ENCODE measurements at places on chromosomes 4 and X.

DNA sequence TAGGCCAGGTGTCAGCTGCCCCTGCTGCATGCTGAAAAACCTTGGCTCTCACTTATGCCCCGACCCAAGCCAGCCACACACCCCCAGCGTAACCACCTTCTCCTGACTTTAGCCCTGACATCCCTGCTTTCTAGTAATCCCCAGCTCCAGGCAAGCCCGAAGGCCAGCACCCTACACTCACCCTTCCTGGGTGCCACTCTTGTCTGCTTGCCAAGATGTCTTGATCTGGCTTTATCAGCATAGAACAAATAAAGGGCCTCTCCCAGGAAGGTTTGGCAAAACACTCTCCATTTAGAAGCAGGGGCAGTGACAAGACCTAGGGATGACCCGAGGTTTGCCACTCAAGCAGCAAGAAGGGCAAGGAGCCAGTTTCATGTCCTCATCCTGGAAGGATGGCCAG is 6.8 kb upstream of the MAP9 start:
- DNase-seq: peak; percentile 15

DNA sequence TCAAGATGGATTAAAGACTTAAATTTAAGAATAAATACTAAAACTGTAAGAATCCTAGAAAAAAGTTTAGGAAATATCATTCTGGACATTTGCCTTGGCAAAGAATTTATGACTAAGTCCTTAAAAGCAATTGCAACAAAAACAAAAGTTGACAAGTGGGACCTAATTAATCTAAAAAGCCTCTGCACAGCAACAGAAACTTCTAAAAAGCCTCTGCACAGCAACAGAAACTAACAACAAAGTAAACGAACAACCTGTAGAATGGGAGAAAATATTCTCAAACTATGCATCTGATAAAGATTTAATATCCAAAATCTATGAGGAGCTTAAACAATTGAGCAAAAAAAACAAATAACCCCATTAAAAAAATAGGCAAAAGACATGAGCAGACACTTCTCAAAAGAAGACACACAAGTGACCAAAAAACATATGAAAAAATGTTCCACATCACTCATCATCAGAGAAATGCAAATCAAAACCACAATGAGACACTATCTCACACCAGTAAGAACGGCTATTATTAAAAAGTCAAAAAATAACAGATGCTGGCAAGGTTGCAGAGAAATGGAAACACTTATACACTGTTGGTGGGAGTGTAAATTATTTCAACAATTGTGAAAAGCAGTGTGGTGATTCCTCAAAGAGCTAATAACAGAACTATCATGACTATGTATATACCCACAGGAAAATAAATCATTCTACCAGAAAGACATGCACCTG is 5.5 kb upstream of the OPRPN start:
- no peak for DNase-seq

DNA sequence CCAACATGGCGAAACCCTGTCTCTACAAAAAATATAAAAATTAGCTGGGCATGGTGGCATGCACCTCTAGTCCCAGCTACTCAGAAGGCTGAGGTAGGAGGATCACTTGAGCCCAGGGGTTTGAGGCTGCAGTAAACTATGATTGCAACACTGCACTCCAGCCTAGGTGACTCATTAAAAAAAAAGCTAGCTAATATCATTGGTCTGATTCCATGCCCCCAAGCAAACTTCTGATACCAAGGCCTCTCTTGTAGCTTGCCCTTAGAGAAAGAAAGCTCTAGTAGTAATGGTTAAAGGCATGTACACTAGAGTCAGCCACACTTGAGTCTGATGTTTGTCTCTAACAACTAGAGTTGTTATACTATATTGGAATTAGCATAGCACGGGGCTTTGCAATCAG is 32.6 kb upstream of the PHF8 start:
- DNase-seq: no peak

DNA sequence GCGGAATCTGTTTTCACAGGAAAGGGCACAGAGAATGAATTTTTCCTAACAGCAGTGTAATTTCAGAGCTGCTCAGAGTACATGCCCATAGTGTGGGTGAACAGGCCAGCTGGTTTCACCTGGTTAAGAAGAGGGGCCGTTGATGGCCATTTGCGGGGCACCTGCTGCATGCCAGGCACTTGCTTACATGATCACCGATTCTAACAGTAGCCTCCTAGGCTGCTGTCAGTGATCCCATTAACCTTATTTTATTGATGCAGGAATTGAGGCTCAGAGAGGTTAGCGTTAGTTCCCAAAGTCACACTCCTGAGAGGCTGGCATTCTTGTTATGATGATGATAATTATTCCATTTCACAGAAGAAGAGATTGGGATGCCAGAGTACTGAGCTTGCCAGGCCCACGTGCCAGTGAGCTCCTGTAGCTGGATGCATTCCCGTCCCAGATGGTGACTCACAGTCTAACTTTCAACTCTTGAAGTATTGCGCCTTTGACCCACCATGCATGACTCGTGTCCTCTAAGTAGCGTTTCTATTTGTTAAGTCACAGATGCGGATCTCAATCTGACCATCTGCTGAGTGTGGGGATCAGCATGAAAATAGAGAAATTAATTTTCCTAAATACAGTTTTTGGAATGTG is 76.5 kb downstream of the PSAPL1 start:
- DNase-seq: peak; percentile 59

DNA sequence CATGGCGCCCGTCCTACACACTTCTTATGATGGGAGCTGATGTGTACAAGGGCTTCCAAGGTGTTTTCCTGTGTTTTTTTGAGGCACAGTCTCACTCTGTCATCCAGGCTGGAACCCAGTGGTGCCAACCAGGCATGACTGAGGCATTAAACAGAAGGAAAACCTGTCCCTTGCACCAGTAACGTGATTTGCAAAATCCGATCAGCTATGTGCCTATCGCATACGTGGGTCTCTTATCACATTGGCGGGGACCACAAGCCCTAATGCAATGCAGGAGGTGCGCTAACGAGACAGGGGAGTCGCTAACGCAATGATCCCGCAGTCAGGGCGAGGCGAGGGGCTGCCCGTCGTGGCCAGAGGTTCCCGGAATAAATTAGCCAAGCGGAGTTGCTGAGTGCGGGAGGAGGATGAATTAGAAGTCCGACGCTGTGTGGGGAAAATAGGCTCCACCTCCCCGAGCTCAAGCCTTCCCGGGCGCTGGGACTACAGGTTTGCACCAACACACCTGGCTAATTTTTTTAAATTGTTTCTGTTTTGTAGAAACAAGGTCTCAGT is 162.7 kb downstream of the SHOX start:
- no peak for DNase-seq

GRCh38 chr4:74840936-74841509 is 46.7 kb upstream of the BTC start:
- peak; percentile 15 for DNase-seq

GRCh38 chr4:167136270-167136669 is 98.0 kb downstream of the SPOCK3 start:
- DNase-seq: no peak

DNA sequence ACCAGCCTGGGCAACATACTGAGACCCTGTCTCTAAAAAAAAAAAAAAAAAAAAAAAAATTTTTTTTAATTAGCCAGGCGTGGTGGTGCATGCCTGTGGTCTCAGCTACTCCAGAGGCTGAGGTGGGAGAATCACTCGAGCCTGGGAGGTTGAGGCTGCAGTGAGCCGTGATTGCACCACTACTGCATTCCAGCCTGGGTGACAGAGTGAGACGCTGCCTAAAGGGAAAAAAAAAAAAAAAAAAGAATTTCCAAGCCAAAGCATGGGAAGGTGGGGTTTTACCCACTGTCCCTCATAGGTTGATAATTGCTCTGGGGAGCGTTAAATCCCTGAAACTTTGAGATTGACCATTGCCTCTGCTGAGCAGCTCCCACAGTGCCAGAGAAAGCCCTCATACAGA is 427.5 kb downstream of the BCOR start:
- no peak for DNase-seq

- DNase-seq: no peak
Observed at GRCh38 chr4:184744236-184744635, 10.3 kb upstream of the CENPU start.

- no peak for DNase-seq
Observed at GRCh38 chr4:16692961-16693506, 205.4 kb downstream of the LDB2 start.

DNA sequence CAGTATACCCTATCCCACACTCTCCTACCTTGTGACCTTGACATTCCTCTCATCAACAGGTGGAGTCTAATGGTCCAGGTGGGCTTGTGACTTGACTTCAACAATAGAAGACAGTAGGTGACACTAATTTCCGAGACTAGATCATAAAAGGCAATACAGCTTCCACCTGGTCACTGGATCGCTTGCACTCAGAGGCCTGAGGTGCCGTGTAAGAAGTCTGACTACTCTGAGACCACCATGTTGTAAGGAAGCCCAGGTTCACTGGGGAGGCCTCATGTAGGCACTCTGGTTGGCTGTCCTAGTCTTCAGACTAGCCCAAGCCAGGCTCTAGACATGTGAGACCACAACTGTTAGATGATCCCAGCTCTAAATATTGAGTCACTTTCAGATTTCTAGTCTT is 370.4 kb downstream of the MID1IP1 start:
- no peak for DNase-seq
